ENCODE measurements at places on chromosomes 3 and 15. TPM values are rescaled to one million over a fixed set of nuclear protein-coding genes. Genes with fewer than 3 reads are reported as not detected.

The IL12A gene
- total RNA-seq: 27.0 TPM

The SYNM gene
- total RNA-seq: 50.2 TPM

The HGD gene
- not detected for total RNA-seq

The CALML4 gene
- total RNA-seq: 1.6 TPM

The P2RY13 gene
- total RNA-seq: 3.1 TPM

The SPRED1 gene
- total RNA-seq: 16.4 TPM

The PAK6 gene
- total RNA-seq: 53.5 TPM

The CD47 gene
- 79.0 TPM for total RNA-seq

The AADACL2 gene
- total RNA-seq: not detected

The CNOT10 gene
- total RNA-seq: 12.7 TPM

The CP gene
- 0.97 TPM for total RNA-seq

The KLHL6 gene
- 1.8 TPM for total RNA-seq

The GHSR gene
- total RNA-seq: not detected

The FBXL22 gene
- total RNA-seq: 0.19 TPM

The C3orf85 gene
- total RNA-seq: not detected

The SLC22A14 gene
- total RNA-seq: not detected

The CIP2A gene
- 1.5 TPM for total RNA-seq

The TMCO5A gene
- not detected for total RNA-seq

The CCDC9B gene
- 13.0 TPM for total RNA-seq

The MKRN2OS gene
- 7.6 TPM for total RNA-seq

The TRIM59 gene
- 4.9 TPM for total RNA-seq

The B4GALT4 gene
- 12.8 TPM for total RNA-seq

The SLC12A1 gene
- not detected for total RNA-seq

The TF gene
- 13.0 TPM for total RNA-seq

The FBN1 gene
- 87.0 TPM for total RNA-seq

The PRR20G gene
- total RNA-seq: not detected

The DAZL gene
- not detected for total RNA-seq

The CELSR3 gene
- 0.34 TPM for total RNA-seq

The CCDC39 gene
- total RNA-seq: not detected

The ATP10A gene
- 2.4 TPM for total RNA-seq

The SNX22 gene
- not detected for total RNA-seq

The GCSAM gene
- total RNA-seq: 0.26 TPM

The CYFIP1 gene
- total RNA-seq: 92.2 TPM

The CD200R1 gene
- 9.6 TPM for total RNA-seq

The FANCD2OS gene
- total RNA-seq: not detected

The LRRC15 gene
- total RNA-seq: not detected

The AGTR1 gene
- total RNA-seq: 4.4 TPM

The SHC4 gene
- not detected for total RNA-seq

The KY gene
- not detected for total RNA-seq

The REC114 gene
- not detected for total RNA-seq

The LRRC49 gene
- 4.7 TPM for total RNA-seq

The ARL13B gene
- total RNA-seq: 9.0 TPM

The JMJD7 gene
- total RNA-seq: 36.9 TPM

The ANXA2 gene
- 2,445 TPM for total RNA-seq

The GATM gene
- 20.7 TPM for total RNA-seq

The TRPM1 gene
- not detected for total RNA-seq

The GOLGA8G gene
- total RNA-seq: not detected

The SH2D7 gene
- total RNA-seq: not detected

The ATP13A5 gene
- total RNA-seq: 0.35 TPM

The SLC28A2 gene
- total RNA-seq: not detected

The FRMD5 gene
- not detected for total RNA-seq

The KNL1 gene
- 17.3 TPM for total RNA-seq

The COLQ gene
- total RNA-seq: 0.83 TPM

The NTRK3 gene
- total RNA-seq: 0.80 TPM

The A4GNT gene
- not detected for total RNA-seq

Measured in esophagus squamous epithelium (tissue), 5 donors.